ENCODE measurements at places on chromosomes 5 and 9.

DNA sequence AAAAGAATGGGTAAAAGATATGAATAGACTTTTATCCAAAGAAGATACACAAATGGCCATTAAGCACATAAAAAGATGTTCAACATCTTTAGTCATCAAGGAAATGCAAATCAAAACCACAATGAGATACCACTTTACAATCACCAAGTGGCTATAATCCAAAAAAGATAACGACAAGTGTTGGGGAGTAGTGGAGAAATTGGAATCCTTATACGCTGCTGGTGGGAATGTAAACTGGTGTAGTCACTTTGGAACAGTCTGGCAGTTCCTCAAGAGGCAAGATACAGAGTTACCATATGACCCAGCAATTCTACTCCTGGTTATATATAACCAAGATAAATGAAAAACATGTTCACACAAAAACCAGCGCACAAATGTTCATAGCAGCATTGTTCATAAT is 234.9 kb downstream of the SPATA31D1 start:
- no peak for DNase-seq

DNA sequence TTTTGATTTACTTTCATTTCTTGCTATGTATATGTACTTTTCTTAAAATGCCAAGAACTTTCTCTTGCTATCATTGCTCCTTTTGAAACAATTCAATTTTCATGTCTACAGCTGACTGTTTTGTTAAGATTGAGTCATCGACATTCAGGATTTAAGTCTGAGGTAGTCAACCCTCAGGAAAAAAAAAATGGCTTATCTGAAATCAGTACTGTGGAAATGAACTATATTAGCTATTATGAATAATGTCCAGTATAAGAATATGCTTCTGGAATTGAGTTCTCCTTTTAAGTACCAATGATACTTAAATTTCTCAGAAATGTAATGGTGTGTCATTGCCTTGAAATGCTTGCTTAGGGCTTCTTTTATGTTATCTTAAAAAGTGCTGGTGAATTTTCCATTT is 37.9 kb downstream of the TNFAIP8 start:
- peak; percentile 4 for DNase-seq

DNA sequence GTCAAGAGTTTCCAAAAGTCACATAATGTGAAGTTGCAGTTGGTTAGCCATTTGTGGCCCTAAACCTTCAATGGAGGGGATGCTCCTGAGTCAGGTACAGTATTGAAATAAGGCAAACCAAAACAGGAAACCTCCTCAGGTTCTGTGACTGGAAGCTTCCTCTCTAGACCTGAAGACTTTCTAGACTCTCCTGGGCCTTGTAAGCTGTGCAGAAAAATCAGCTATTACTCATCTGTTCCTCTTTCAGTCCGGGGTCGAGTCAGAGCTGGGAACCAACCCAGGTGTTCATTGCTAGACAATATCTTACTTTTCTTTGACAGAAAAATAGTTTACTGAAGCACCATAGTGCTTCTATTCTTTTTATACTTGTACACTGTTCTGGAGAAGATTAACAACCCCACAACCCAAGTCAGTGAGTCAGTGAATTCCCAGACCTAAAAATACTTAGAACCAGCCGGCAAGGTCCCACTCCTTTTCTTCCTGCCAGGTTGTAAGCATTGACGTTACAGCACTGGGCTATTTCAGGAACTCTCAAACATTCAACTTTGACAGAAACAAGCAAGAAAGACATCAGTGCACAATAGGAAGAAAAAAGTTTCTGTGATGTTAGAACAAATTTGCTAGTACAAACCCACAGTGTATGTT is 47.3 kb downstream of the FSTL4 start:
- DNase-seq: no peak

GRCh38 chr5:2335125-2335732 is 416.2 kb downstream of the IRX2 start:
- DNase-seq: no peak

DNA sequence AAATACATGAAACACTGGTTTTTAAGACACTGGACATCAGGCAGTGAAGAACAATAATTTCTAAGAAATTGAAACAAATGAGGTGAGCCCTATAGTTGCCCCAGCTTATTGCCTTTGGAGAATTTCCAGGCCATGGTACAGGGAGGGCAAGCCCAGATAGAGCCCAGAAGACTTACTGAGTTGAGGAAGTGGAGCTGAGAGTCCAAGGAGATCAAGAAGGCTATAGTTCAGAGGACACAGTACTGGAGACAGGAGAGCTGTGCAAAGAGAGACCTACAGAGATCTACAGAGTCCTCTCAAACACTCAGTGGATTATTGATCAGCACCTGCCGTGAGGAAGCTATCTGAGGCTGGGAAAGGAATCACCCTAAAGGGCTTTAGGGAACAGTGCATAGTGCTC is 112.6 kb downstream of the GALNT10 start:
- DNase-seq: no peak

All from AG08395 (cell line).